ENCODE measurements at places on chromosomes 7 and 10.

DNA sequence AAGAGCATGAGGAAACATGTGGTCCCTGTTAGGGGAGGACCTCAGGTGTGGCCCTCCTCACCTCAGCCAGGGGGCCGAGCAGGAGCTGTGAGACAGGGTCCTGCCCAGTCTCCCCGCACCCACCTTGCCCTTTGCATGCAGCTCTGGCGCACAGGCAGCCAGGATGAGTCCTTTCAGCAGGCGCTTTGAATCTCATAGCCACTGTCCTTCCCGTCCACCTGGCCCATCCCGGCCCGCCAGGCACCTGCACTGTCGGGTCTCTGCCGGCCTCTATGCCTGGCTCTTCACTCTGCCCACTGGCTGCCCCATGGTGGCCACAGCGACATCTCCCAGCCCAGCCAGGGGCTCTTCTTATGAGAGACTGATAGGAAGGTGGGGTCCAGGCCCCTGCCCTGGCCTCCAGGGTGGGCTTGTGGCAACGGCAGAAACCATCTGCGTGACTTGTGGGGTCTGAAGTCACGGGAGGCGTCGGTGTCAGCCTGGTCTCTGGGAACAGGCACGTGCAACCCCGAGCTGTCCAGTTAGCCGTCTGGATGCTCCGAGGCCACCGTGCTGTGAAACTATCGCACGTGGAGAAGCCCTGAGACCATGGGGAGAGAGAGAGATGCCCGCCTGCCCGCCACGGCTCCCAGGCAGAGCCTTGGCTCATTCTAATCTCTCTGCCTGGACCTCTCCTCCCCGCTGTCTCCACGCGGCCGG lies 37.4 kb downstream of the FOXL3 start:
- DNase-seq = no peak

DNA sequence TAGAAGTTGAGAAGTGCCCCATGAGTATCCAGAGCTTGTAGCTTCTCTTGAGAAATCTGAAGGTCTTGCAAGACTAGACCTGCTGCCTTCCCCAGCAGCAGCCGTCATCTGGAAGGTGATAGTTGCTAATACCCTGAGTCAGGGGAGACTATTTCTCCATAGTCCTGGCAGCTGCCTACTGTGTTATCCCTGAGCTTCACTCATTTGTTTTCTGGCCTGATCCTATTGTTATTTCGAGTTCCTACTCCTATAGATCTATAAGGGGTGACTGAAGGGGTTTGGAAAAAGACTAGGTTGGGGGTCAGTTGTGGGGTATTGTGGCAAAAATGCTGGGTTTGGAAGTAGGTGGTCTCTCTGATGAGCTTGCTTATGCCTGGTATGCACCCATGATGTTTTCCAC lies 297.8 kb downstream of the CNTNAP2 start:
- DNase-seq = no peak

GRCh38 chr7:9958486-9958885 lies 1015.2 kb upstream of the PHF14 start:
- DNase-seq = no peak

DNA sequence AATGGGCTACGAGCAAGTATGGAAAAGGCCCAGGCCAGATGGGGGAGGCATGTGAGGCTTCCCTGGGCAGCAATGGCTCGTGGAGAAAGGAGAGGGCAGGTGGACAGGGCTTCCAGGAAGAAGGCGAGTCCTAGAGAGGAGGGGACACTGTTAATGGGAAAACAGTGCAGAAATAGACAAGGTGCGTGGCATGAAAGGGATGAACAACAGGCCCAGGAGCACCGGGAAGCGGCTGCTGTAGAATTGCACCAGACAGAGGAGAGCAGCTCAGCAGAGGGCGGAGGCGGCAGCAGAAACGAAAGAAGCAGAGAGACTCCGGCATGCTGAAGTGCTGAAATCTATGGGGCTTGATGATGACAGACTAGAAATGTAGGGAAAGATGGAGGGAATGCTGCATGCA lies 102.1 kb downstream of the PIP4K2A start:
- DNase-seq = no peak

DNA sequence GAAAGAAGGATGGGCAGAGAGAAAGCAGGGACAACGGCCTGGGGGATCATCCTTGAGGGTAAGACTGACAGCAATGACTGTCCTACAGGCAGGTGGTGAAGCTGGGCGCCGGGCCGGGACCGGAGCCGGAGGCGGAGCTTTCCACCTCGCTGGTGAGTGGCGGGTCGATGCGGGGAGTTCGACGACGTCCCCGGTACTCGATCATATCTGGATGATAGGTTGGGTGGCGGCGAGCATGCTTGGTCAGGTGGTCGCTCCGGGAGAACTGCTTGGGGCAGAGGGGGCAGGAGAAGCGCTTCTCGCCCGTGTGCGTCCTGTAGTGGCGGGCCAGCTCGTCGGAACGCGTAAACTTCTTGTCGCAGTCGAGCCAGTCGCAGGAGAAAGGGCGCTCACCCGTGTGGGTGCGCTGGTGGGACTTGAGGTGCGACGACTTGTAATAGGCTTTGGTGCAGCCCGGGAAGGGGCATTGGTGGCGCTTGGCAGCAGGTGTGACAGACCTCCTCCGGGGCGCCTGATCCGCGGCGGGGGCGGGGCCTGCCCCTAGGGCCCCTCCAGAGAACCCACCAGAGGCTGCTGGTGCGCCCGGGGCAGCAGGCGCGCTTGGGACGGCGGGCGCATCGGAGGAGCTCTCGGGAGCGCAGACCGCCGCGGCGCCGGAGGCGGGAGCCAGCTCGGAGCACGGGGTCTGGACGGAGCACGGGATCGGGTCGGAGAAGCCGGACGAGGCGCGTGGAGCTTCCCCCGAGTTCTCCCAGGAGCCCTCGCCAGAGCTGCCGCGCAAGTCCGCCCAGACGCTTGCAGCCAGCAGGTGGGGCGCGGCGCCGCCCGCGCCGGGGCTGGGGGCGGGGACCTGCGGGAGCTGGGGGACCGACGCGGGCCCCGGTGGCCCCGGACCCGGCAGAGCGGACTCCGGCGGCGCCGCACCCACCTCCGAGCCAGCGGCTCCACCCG lies 752 bp downstream of the KLF14 start:
- no peak for DNase-seq

DNA sequence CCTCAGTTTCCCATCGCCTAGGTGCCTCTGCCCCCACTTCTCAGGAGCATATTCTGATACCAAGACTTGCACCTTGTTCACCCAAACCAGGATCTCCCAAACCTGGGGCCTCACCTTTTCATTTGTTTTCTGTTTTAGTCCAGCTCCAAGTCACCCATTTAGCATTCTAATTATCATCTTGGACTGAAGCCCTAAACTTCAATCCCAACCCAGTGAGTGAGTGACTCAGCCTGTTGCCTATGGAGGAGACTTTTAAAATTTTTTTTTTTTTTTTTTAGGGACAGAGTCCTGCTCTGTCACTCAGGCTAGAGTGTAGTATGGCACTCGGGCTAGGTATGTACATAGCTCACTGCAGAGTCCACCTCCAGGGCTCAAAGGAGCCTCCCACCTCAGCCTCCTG lies 378.9 kb upstream of the AUTS2 start:
- DNase-seq = no peak

DNA sequence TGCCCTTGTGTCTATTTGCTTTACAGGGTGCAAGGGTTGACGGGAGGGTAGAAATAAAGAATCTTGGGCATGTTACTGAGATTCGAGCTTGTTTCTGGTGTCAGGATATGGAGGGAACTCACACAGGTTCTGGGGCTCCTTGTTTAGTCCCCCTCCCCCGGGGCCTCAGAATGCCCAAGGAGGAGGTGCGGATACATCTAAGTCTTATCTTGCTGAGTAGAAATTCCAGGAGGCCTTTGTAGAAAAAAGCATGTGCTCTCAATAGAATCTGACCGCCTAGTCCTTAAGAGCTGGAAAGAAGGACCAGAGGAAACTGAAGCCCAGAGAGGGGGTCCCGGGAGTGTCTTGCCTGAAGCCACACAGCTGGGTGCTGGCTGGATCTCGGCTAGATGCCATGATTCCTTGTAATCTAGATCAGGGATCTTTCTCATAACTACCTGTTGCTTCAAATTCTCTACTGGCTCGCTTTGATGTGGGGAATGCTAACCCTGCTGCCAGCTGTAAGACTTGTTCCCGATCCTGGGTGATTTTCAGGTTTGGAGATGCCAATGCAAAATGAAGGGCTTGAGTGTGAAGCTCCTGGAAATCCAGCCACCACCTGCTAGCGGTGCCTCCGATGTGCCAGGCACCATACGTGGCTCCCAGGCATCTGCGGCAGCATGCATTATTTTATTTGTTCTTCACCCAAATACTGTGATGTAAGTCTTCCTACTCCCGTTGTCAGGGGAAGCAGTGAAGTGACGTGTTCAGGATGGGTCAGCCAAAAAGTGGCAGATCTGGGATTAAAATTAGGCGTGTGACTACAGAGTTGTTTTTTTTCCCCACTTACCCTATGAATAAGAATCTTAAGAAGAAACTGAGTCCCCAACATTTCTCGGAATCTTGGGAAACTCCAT lies 226.0 kb downstream of the TCF7L2 start:
- DNase-seq = no peak

- DNase-seq = no peak
These were observed 12.2 kb upstream of the PWWP2B start for GRCh38 chr10:132384618-132385388.

GRCh38 chr7:17298840-17299482 lies 509 bp downstream of the AHR start:
- peak; percentile 31 for DNase-seq

- no peak for DNase-seq
These were observed 6.5 kb downstream of the SNX8 start for GRCh38 chr7:2307690-2308107.

Data from stimulated activated CD8-positive, alpha-beta memory T cell treated with anti-CD3 and anti-CD28 coated beads, Interleukin-4, amount 100 ng/mL, for 1 hour (primary cell).